ENCODE measurements at places on chromosomes 7 and 10.

- no peak for DNase-seq
Observed at GRCh38 chr10:74008212-74008731, 10.4 kb downstream of the VCL start.

- no peak for DNase-seq
Observed at GRCh38 chr7:101964680-101965452, 147.4 kb downstream of the CUX1 start.

DNA sequence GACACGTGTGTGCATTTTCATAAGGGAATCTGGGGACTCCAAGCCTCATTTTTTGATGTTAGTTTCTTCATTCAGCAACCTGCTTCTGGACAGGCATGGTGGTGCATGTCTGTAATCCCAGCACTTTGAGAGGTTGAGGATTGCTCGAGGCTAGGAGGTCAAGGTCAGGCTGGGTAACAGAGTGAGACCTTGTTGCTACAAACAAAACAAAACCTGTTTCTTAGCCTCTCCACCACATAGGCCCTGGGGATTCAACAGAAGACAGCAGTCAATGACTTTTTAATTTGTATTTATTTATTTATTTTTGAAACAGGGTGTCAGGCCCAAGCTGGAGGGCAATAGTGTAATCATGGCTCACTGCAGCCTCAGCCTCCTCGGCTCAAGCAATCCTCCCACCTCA, 6.9 kb upstream of the CYTH3 start:
- no peak for DNase-seq

GRCh38 chr7:50855526-50855925, 72.8 kb upstream of the GRB10 start:
- no peak for DNase-seq

- no peak for DNase-seq
Observed at GRCh38 chr10:95646160-95646559, 10.4 kb downstream of the ALDH18A1 start.

GRCh38 chr7:82167558-82168314, 275.8 kb downstream of the CACNA2D1 start:
- DNase-seq = no peak

GRCh38 chr10:5036511-5036910, 32.9 kb upstream of the AKR1C2 start:
- DNase-seq = no peak

DNA sequence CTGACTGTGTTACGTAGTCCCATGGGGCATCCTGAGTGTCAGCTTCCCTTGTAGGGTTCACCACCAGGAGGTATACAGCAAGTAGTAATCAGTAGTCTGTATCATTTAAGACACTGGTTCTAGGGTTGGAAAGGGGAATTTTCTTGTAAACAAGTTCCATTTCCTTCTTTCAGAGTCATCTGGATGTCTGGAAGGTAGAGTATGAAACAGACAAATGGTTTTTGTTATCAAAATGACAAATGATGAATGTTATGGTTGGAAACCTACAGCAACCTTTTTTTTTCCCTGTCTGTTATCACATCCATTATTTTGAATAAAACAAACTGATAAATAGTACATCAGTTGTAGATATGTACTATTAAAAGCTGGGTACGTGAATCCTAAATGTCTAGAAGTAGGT, 19.1 kb downstream of the SEMA3A start:
- DNase-seq = no peak

- no peak for DNase-seq
Observed at GRCh38 chr7:34759477-34760125, 101.6 kb downstream of the NPSR1 start.

- no peak for DNase-seq
Observed at GRCh38 chr7:50941525-50941924, 158.8 kb upstream of the GRB10 start.

DNA sequence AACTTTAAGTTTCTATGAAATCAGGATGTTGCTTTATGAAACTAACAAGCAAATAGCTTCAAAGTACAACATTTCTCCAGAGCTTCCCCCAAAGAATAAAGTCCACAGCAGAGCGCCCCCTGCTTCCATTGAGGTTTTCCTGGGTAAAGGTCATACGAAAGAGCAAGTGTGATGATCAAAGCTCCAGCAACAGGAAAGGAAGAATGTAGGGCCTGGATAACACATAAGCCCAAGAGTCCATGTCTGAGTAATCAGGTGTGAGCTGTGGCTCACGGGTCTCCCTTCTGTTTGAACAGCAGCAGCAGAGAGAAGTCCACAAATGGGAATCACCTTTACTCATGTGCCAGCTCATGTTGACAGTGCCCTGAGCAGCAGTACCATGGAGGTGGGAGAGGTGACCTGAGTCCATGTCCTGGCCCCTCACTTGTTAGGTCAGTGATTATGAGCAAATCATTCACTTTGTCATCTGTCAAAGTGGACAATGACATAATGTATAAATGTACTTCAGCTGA, 50.5 kb downstream of the MRPL32 start:
- no peak for DNase-seq

- no peak for DNase-seq
Observed at GRCh38 chr7:10122551-10123100, 851.0 kb upstream of the PHF14 start.

- no peak for DNase-seq
Observed at GRCh38 chr10:49431426-49431825, 35.5 kb upstream of the DRGX start.

DNA sequence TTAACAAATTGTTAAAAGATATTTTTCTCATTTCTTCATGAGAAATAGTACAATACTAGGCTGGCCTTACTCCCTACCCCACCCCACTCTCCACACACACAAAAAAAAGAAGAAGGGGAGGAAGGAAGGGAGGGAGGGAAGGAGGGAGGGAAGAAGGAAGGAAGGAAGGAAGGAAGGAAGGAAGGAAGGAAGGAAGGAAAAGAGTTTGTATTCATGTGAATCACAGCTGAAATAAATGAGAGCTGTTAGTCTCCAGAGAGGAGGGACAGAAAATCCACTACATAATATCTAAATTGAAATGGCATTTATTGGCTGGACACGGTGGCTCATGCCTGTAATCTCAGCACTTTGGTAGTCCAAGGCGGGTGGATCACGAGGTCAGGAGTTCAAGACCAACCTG, 57.8 kb downstream of the SEMA3A start:
- DNase-seq = no peak

GRCh38 chr10:67520924-67521520, 175.0 kb downstream of the CTNNA3 start:
- DNase-seq = no peak

GRCh38 chr7:128932862-128933179, 4.9 kb upstream of the IRF5 start:
- DNase-seq = no peak

- DNase-seq = no peak
Observed at GRCh38 chr10:90674461-90674860, 183.4 kb downstream of the HTR7 start.

DNA sequence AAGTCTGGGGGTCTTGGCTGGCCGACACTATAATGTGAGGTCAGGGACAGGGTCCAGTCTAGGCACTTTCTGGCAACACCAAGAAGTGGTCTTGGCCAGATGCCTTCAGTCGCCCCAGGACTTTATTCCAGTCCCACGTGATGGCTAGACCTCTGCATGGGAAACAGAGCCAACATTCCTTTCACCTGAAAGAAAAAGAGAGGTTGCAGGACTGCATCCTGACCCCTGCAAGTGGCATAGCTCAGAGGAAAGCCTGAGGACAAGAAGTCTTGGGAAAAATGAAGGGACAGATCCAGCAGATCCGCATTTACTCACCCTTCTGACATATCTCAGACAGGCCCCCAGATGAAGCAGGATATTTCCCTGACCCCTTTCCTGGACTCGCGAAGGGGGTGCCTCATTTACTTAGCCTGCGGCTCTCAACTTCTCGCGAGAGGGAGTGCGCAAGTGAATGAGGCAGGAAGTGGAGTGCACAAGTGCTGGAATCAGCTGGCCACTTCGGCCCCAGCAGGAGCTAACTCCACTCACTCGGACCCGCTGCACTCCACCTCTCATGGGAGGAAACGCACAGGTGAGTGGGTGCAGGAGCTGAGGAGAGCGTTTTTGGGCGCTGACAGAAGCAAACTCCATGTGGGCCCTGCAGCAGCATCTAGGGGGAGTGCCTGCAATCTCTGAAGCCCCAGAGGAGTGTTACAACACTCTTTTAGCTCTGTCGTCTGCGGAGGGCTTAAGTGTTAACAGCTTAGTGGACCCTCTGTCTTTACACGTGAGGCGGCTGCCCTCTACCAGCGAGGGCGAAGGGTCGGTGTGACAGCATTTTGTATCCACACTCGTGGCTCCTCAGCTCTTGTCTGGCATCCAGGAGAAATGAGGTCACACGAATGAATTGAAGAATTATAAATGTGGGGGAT, 916.2 kb upstream of the GHITM start:
- no peak for DNase-seq

DNA sequence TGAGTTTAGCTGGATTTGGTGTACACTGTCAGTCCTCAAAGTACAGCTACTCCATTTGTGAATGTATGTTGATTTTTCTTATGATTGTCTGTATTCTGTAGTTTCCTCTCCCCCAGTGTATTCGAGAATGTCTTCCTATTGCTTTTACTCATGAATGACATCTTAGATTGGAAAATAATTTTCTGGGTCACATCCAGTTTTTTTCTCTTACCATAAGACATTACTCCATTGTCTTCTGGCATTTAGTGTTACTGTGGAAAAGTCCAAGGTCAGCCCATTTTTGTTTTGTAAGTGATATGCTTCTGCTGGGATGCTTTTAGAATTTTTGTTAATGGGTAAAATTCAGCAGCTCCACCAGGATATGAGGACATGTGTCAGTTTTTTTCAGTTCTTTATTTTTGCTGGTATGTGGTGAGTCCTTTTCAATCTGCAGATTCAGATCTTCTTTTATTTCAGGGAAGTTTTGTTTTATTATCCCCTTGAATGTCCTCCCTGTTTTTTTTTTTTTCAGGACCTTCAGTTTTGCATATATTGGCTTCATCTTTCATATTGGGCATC, 33.6 kb downstream of the WAC start:
- DNase-seq = no peak

GRCh38 chr7:106201164-106201563, 83.6 kb downstream of the NAMPT start:
- DNase-seq = no peak
